Hematopoietic multipotent progenitor cell treated with erythropoietin and hydrocortisone succinate and interleukin-3 and kit ligand, for 17 days (in vitro differentiated cells): ENCODE measurements at places on chromosomes 2 and 18.

DNA sequence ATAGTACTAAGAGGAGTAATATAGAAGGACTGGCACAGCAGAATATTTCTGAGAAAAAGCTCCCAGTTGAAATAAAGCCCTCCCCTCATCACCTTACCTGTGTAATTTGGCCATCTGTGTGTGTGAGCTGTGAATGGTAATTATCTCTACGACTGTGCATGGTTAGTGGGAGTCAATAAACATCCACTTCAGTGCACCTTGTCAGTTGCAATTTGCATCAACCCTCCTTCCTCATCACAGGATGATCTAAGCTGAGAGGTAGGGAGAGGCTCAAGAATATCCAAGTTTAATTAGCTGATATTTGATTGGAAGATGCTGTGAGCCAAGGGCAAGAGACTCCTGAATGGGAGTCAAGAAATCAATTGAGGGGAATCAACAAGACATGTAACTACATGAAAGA, 694.9 kb upstream of the KLHL29 start:
- no peak for DNase-seq

DNA sequence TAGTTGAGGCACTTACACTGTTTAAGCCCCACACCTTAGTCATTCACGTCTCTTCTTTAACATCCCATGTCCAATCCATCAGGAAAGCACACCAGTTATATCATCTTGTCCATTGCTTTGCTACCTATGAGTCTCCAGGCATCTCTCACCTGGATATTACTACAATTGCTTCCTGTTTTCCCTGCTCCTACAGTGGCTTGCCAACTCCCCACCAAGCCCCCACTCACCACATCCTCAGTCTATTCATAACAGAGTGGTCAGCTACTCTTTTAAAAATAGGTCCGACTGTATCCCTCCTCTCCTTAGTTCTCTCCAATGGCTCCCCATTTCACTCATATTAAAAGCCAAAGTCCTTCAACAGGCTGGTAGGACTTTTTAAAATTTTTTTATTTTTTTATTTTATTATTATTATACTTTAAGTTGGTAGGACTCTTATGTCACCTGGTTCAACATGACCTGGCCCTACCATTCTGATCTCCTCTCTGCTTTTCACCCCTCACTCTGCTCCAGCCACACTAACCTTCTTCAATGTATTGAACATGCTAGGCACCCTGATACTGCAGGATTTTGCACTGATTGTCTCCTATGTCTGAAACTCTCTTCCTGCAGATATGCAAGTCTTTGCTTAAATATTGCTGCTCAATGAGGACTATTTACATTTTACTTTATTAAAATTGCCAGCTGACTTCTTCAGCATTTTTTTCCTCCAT, 253.2 kb downstream of the CYRIA start:
- DNase-seq, result no peak

GRCh38 chr2:183037074-183037552, 1.1 kb downstream of the NCKAP1 start:
- DNase-seq, result peak; percentile 31

DNA sequence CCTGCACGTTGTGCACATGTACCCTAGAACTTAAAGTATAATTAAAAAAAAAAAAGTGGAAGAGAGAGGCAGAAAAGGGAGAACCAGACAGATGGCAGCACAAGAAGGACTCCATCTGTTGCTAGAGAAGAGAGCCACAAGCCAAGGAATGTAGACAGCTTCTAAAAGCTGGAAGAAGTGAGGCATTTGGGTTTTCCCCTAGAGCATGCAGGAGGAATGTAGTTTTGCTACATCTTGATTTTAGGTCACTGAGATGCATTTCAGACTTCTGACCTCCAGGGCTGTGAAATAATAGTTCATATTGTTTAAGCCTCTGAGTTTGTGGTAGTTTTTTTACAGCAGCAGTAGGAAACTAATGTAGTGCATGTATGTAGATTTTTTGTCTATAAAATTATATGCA, 46.0 kb downstream of the CAVIN2 start:
- no peak for DNase-seq
